GM23248 (cell line): ENCODE measurements at places on chromosomes 1 and 21. TPM values are rescaled to one million over a fixed set of nuclear protein-coding genes. Genes with fewer than 3 reads are reported as not detected.
A peak's percentile ranks its signal among the peaks of the same experiment; 100 is the strongest.

The SLAMF6 gene
- total RNA-seq = not detected in 2 replicates

The PM20D1 gene
- total RNA-seq = 0.22 TPM in 1 of 2 replicates, not detected in the other

The CRABP2 gene
- total RNA-seq = 23.3 and 38.8 TPM in 2 replicates

The GJA5 gene
- 2.3 and 3.2 TPM in 2 replicates for total RNA-seq

DNA sequence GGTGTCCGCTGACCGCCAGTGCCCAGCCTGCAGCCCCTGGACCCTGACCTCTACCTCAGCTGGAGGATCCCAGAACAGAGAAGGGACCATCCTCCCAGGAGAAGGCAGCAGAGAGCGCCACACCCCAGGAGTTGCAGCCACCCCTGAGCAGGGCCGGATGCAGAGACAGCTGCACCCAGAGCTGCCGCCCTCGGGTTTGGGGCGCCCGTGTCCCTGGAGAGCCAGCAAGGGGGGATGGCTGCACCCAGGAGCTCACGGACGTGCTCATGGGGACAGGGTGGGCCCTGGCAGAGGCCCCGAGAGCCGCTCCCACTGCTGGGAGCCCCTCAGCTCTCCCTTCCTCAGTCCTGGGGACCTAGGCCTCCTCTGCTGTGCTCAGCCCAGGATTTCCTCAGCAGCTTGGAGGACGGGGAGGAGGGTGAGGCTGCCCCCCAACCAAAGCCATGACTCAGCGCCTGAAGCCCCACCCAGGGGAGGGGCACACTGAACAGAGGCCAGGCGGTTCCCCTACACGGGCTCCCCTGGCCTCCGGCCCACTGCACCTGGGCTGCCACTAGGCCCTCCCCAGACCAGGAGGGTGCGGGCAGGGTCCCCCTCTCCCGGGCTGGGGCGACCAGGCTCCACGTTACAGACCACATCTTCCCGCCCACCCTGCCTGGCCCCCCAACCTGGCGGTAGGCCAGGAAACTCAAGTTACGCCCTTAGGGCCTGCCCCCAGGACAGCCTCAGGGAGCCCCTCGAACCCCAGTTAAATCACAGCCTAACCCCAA lies 2.2 kb downstream of the ACAP3 start:
- peaks cover 4% of the 10 kb centered on the region; the same call in 1 of the 2 replicates for H3K36me3 ChIP-seq
- H3K27ac ChIP-seq = peak overlapping the region; percentile 79
- peak; percentile 86 for DNase-seq
- no peaks in the 10 kb centered on the region for H3K27me3 ChIP-seq
- peak overlapping the region; percentile 99 for H3K4me3 ChIP-seq

DNA sequence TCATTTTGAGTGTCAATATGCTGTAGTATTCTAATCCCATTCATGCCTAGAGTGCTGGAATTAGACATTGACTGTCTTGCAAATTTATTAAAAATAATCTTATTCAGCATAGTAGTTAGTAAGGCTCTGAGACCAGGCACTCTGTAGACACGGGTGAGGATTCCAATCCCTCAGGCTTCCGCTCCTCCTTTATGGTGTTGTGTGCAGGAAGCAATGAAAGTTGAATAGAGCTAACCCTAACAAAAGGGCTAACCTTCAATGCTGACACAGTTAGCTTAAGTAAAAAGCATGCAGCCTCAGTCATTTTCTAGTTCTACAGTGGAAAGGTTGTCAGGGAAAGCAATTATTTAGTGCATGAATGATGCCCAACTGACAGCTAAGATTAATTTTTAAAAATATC lies 199.6 kb upstream of the SGIP1 start:
- peak overlapping the region; percentile 98; the same call in 1 of the 2 replicates for H3K27ac ChIP-seq
- H3K36me3 ChIP-seq = no peaks in the 10 kb centered on the region

GRCh38 chr1:202568826-202569225 lies 141.4 kb downstream of the SYT2 start:
- H3K27me3 ChIP-seq = no peaks in the 10 kb centered on the region
- H3K27ac ChIP-seq = no peak overlapping the region
- DNase-seq = peak; percentile 46
- H3K36me3 ChIP-seq = no peaks in the 10 kb centered on the region
- no peak overlapping the region for H3K4me3 ChIP-seq

DNA sequence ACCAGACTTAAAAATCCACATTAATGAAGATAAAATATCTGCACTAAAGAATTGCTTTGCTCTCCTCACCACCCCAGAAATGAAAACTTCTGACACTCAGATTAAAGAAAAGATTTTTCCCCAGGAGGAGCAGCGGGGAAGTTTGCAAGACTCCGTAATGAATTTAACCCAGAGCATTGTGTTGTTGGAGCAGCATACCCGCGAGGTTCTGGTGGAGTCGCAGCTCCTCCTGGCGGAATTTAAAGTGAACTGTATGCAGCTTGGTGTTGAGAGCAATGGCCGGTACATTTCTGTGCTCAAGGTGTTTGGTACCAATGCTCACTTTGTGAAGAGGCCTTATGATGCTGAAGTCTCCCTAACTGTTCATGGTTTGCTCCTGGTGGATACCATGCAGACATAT lies 46.4 kb downstream of the VPS13D start:
- H3K4me3 ChIP-seq = no peak overlapping the region
- no peak overlapping the region for H3K27ac ChIP-seq
- H3K4me1 ChIP-seq = no peaks in the 10 kb centered on the region
- peak; percentile 3 for DNase-seq

DNA sequence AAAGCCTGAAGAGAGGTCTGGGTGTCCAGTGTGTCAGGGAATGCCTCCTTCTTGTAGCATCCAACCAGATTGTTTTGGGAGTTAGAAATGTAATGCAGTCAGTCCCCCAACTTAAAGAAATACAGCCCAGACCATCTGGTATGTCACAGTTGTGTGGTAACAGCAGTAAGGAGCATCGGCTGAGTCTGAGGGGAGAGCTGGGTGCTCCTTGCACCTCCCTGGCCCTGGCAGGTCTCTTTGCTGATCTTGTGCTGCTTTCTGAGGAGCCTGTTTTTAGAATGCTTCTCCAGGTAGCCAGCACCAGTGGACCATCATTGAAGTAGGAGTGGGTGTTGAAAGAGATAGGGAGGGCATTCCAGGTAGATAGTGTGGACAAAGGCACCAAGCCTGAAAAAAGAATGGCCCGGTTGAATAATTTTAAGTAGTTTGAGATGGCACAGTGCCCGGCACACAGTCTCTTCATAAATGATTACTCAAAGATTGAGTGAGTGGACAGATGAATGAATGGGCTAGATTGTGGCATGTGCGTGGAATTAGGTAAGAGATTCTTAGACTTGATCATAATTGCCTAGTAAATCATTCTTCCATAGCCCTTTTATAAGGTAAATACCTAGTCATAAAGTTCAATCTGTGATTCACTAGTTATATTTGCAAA lies 46.5 kb downstream of the LAMC1 start:
- H3K36me3 ChIP-seq = peaks cover 3% of the 10 kb centered on the region; the same call in 1 of the 2 replicates
- peak; percentile 45 for DNase-seq
- no peaks in the 10 kb centered on the region for H3K27me3 ChIP-seq
- peak overlapping the region; percentile 77 for H3K27ac ChIP-seq
- no peak overlapping the region for H3K4me3 ChIP-seq

GRCh38 chr1:212133319-212133718 lies 97.8 kb downstream of the DTL start:
- H3K4me1 ChIP-seq = no peaks in the 10 kb centered on the region
- no peak overlapping the region for H3K27ac ChIP-seq
- no peaks in the 10 kb centered on the region for H3K36me3 ChIP-seq
- no peaks in the 10 kb centered on the region for H3K27me3 ChIP-seq

DNA sequence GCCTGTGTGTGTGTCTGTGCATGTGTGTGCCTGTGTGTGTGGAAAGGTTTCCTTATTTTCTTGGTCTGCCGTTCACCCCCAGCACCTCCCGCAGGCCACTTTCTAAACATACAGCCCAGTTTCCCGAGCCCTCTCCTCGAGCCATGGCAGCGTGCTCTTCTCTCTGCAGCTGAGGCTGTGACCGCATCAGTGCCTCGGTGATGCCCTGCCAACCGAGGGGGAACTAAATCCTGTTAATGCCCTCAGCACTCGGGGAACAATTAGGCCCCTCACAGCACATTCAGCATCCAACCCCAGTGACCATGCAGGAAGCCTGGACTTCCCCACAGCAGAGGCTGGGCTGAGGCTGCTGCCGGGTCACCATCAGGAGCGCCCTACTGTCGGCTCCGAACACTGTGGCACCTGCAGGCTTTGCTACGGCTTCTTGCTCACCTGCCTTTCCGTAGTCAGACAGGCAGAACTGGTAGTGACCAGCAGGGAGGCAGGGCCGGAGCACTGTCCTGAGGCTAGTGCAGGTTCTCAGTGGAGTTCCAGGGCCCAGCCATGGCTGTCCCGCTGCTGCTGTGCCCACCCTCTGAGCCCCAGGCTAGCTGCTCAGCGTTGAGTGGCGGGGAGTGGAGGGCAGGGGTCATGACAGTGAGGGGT lies 8.1 kb downstream of the GPR137B start:
- no peak for DNase-seq
- no peak overlapping the region for H3K27ac ChIP-seq
- H3K4me1 ChIP-seq = no peaks in the 10 kb centered on the region
- H3K27me3 ChIP-seq = no peaks in the 10 kb centered on the region

GRCh38 chr1:235102259-235102582 lies 26.4 kb downstream of the TOMM20 start:
- no peak overlapping the region for H3K27ac ChIP-seq
- H3K4me3 ChIP-seq = no peak overlapping the region
- H3K4me1 ChIP-seq = peaks cover 11% of the 10 kb centered on the region; the same call in 1 of the 2 replicates
- no peak for DNase-seq
- no peaks in the 10 kb centered on the region for H3K27me3 ChIP-seq

DNA sequence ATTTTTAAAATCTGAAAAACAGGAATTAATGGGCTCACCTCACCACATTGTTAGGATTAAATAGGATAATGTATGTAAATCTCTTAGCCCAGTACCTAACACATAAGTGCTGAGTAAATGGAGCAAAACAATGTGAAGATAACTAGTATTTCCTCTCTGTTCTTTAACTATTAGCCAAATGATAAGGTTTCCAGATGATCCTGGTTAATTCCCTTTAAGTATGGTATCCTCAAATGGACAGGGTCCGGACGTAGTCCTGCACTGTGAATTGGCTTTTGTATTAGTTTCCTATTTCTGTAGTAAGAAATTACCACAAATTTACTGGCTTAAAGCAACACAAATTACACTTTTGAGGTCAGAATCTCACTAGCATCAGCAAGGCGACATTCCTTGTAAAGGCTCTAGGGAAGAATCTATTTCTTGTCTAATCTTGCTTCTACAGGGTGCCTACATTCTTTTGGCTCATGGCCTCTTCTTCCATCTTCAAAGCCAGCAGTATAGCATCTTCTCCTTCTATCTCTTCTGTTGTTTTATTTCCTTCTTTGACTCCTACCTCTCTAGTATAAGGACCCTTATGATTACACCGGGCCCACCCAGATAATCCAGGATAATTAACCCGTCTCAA lies 17.1 kb downstream of the SCAF4 start:
- peaks cover 62% of the 10 kb centered on the region for H3K4me1 ChIP-seq
- no peaks in the 10 kb centered on the region for H3K36me3 ChIP-seq
- H3K4me3 ChIP-seq = no peak overlapping the region
- H3K27ac ChIP-seq = peak overlapping the region; percentile 33

DNA sequence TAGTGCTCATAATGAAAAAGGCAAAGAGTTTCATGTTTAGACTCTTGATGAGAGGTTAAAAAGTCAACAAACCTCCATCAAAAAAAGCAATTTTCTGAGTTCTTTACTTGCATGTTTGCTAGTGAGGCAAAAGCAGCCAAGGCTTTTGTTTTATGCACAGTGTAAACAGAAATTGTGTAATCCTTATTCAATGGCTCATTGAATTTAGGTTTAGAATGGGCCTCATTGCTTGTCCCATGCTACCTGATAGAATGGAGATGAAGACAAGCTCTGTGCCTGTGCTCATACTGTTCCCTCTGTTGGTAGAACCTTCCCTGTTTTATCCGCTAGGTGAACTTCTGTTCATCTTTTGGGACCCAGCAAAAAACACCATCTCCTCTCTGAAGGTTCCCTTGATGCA lies 10.0 kb upstream of the LRRC8D start:
- H3K4me3 ChIP-seq = no peak overlapping the region
- H3K4me1 ChIP-seq = peaks cover 41% of the 10 kb centered on the region
- peak; percentile 7 for DNase-seq
- no peaks in the 10 kb centered on the region for H3K27me3 ChIP-seq

- H3K27me3 ChIP-seq = no peaks in the 10 kb centered on the region; the same call in 1 of the 2 replicates
- no peaks in the 10 kb centered on the region for H3K36me3 ChIP-seq
- no peak overlapping the region for H3K4me3 ChIP-seq
- peaks cover 8% of the 10 kb centered on the region for H3K4me1 ChIP-seq
Measured at GRCh38 chr1:226762055-226762454, 23.0 kb upstream of the ITPKB start.

DNA sequence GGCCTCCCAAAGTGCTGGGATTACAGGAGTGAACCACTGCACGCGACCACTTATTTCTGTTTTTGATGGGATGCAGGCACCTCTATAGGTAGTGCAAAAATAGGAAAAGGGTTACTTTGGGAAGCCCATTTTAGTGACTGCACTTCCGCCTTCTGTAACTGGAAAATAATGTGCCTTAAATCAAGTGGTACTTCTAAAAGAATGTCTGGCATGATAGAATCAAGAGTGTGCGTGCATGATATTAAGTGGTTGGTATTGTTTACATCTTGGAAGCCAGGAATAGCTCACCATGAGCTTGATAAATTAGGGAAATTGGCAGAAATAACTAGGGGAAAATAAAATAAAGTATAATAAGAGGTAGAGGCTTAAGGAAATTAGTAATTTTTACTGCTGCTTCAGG lies 1067.0 kb downstream of the ADGRL2 start:
- no peaks in the 10 kb centered on the region for H3K27me3 ChIP-seq
- no peaks in the 10 kb centered on the region for H3K4me1 ChIP-seq
- no peak for DNase-seq
- H3K27ac ChIP-seq = no peak overlapping the region
- H3K36me3 ChIP-seq = no peaks in the 10 kb centered on the region

DNA sequence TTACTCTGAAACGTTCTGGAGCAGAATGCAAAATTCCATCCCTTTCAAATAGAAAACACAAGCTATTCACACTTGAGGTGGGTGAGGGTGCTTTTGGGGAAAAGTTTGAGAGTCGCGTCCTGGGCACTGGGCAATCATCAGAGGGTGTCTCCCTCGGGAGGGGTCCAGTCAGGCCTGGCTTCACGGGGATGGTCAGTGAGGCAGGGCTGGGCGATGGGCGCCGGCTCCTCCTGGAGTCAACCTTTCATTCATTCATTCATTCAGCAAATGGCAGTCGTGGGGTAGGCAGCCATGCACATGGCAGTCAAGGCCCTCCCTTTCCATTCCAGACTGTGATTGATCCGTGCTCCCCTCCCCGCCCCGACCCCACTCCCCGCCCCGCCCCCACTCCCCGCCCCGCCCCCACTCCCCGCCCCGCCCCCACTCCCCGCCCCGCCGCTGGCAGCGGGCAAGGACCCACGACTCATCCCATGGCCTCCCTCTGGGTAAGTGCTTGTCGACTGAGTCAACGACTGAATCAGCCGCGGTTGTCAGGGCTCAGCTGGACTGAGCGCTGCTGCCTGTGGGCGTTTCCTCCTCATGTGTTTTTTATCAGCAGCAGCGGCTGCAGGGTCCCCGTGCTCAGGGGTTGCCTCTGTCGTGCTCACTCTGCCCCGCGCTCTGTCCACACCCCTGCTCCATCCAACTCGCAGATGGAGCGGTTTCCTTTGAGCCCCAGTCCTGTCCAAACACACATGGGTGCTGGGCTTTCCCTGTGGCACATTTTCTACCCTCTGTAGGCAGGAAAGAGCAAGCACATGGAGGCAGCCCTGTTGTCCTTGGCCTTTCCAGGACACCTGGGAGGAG lies 12.5 kb upstream of the SPSB1 start:
- H3K4me3 ChIP-seq = peak overlapping the region; percentile 25
- no peaks in the 10 kb centered on the region for H3K36me3 ChIP-seq
- H3K4me1 ChIP-seq = peaks cover 54% of the 10 kb centered on the region

GRCh38 chr1:218546314-218546713 lies 201.2 kb downstream of the TGFB2 start:
- no peak overlapping the region for H3K4me3 ChIP-seq
- DNase-seq = peak; percentile 38
- no peak overlapping the region for H3K27ac ChIP-seq
- no peaks in the 10 kb centered on the region for H3K36me3 ChIP-seq
- no peaks in the 10 kb centered on the region for H3K27me3 ChIP-seq
